Heart left ventricle (tissue), 16 donors: ENCODE measurements at places on chromosomes 1 and 21. TPM values are rescaled to one million over a fixed set of nuclear protein-coding genes. Genes with fewer than 3 reads are reported as not detected.
A peak's percentile ranks its signal among the peaks of the same experiment; 100 is the strongest.

SPRR2A gene
- not detected for total RNA-seq

KCNT2 gene
- 0.73 TPM for total RNA-seq

QSOX1 gene
- total RNA-seq: 239 TPM

GNG4 gene
- not detected for total RNA-seq

ATP1A2 gene
- total RNA-seq: 283 TPM

MLLT11 gene
- total RNA-seq: 27.8 TPM

CBS gene
- 3.5 TPM for total RNA-seq

PER3 gene
- 15.0 TPM for total RNA-seq

KCTD3 gene
- total RNA-seq: 13.2 TPM

TMEM200B gene
- 3.3 TPM for total RNA-seq

MEF2D gene
- 91.6 TPM for total RNA-seq

CIART gene
- 2.3 TPM for total RNA-seq

CFHR3 gene
- not detected for total RNA-seq

C1orf115 gene
- 11.3 TPM for total RNA-seq

HCRTR1 gene
- not detected for total RNA-seq

NKAIN1 gene
- total RNA-seq: not detected

- DNase-seq: no peak
Measured at GRCh38 chr1:105608713-105609112, 1447.8 kb upstream of the PRMT6 start.

GRCh38 chr1:94540440-94541245 lies 916 bp downstream of the F3 start:
- no peak for DNase-seq

DNA sequence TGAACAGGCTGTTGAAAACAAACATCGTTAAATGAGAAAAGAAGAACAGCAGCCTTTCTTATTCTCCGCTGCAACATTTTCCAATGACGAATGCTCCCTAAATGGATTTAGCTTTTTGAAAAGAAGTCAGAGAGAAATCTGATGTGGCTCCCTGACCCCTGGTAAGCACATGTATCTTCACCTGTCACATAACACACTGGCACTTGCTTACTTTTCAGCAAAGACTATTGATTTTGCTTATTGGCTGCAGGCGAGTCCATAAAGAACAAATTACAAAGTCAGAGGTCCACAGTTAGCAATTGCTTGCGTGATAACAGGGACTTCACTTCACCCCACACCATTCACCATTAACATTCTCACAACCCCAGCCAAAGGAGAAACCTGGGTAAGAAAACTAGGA lies 362.8 kb downstream of the GPATCH2 start:
- DNase-seq: no peak

DNA sequence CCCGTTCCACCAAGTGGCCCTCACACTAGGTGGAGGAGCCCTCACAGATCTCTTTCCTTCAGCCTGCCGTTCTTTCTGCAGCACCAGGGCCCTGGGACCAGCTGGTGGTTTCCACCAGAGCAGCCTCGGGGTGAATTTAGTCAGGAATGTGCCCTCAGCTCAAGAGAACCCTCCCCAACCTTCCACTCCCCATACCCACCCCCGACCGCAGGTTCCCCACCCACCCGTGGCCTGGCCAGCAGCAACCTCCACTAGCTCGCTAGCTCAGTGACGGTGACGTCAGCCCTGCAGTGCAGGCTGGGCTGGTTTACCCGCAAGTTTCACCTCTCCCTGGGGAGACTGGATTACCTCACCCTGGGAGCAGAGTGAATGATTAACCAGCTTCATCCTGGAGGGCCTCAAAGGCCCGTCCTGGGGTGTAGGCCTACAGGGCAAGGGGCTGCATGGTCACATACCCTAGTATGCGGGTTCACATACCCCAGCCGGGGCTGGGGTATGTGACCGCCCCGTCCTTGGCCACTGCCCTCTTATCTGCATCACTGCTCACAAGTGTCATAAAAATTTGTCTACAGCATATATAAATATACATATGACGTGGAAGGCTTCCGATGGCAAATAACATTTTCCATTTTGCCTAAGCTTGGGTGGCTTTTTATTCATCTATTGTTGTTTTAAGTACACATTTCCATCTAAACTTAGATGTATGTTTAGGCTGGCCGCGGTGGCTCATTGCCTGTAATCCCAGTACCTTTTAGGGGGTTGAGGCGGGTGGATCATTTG lies 24.5 kb downstream of the ELF3 start:
- DNase-seq: no peak

DNA sequence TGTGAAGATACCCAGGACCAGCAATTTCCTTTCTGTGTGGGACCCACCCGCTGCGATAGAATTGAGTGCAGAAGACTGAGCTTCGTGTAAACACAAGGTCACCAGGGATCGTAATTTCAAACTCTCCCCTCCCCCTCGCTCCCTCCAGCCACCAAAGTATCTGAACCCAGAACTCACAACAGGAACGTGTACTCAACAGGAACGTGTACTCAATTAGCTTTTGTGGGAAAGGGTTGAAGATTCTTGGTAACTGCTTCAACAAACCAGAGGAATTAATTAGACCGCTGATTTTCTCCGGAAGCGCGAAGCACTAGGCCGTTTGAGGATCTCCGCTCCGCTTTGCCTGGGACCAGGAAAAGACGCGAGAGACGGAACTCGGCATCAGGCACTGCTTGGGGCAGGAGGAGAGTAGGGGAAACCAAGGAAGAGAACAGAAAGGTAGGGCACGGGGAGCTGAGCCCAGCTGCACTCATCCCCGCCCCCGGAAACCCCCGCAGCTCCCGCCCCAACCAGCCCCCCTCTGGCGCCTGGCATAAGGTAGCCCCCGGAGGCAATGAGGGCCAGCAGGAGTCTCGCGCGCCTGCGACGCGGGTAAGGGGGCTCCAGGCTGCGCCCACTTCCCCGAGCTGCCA lies 453 bp downstream of the DRAM2 start:
- peak; percentile 39 for DNase-seq

DNA sequence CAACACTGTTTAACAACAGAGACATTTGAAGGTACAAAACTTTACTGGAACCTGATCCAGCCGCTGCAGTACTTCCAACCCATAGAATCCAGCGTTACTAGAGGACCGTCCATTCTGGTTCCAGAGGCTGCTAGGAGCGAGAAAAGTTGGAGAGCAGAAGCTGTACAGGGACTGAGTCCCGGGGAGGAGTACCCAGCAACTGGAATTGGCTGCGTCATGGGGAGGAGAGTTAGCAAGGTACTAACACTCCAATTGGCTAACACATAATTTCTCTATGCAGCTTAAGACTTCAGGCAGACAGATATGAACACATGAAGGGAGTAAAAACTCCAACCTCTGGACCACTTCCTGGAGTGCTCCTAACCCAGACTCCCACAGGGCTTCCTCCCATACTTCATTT lies 2.1 kb upstream of the QSOX1 start:
- DNase-seq: no peak

GRCh38 chr1:22447621-22448111 lies 4.0 kb upstream of the ZBTB40 start:
- no peak for DNase-seq

GRCh38 chr1:149896575-149896974 lies 2.8 kb upstream of the BOLA1 start:
- DNase-seq: no peak

DNA sequence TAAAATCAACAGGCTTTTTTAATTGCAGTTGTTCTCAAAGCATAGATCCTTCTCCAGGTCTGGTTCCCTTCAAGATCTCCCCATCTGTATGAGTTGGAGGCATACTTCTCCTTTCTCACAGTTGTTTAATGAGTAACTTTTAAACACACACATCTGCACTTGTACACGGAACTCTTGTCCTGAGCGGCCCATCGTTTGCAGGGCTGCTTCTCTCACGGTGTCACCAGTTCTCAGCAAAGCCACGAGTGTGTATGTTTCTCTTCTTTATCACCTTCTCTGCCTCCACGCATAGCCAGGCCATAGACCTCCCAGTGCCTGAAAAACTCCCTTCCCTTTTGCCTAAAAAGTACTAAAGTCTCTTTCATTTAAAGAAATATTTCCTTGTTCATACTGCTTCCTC lies 68.7 kb upstream of the ROR1 start:
- no peak for DNase-seq

DNA sequence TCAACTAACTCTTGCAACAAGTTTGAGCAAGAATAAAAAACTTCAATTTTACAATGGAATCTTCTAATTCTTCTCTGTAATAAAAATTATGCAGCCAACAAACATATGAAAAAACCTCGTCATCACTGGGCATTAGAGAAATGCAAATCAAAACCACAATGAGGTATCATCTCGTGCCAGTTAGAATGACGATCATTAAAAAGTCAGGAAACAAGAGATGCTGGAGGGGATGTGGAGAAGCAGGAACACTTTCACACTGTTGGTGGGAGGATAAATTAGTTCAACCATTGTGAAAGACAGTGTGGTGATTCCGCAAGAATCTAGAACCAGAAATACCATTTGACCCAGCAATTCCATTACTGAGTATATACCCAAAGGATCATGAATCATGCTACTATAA lies 327.5 kb upstream of the LYPLAL1 start:
- DNase-seq: no peak

DNA sequence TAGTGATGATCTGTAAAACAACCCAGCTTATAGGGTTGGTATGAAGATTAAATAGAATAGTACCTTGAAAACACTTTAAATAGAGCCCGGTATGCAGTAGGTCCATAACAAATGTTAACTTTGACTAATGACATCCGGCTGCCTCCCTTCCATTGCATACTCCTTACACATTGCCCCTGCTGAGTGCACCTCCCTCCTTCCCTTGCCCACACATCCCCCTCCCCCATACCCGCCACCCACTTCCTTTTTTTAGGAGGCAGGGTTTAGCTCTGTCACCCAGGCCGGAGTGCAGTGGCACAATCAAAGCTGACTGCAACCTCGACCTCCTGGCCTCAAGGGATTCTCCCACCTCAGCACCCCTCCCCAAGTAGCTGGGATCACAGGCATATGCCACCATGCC lies 24.4 kb upstream of the ZC3H12A start:
- DNase-seq: no peak

DNA sequence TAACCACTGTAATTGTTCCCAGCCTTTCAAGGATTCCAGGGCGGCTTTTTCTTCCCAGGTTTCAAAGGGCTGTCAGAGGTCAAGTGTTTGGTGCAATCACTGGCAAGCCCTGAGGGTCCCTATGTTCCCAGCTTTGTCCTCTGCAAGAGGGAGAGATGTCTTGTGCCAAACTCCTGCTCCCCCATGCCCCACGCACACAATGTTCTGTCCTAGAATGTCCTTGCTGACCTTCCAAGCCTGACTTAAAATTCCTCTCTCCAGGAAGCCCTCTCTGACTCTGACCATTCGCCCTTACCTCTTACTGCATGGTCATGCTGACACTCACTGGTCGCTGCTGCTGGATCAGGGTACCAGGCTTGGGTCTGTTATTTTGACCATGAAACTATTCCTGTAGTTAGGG lies 152.5 kb upstream of the KCND3 start:
- peak; percentile 66 for DNase-seq

- no peak for DNase-seq
Measured at GRCh38 chr1:185435696-185436379, 118.8 kb upstream of the IVNS1ABP start.

- DNase-seq: no peak
Measured at GRCh38 chr1:23116216-23116836, 52.3 kb downstream of the LUZP1 start.

DNA sequence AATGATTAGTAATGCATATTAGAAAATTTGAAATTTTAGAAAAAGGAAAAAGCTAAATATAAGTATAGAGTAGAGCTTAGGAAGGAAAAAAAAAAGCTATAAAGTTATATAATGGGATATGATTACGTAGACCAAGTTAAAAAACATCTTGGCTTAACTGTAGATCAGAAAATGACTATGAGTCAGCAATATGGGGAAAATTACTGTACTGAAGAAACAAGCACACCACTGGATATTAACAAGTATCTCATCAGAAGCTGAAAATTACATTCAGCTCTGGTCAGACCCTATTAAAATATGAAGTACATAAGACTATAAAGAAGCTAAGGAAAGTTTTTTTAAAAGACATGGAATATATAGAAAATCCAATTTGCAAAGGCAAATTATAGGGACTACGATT lies 19.5 kb downstream of the DNAJC8 start:
- no peak for DNase-seq

DNA sequence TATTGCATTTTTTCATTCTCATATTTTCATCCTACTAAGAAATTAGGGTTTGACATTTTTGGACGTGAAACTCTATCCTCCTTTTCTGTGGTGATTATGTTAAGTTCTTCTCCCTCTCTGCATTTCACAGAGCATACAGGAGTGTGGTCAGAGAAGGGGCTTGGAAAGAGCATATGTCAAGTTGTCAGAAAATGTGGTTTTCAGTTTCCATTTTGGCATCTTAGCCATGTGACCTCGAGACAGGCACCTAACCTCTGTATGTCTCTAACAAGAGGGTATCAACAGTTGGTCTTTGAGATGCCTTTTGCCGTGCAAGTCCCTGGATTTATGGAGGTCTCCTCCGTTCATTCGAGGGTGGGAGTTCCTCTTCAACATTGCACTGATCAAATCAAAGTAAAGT lies 140.7 kb downstream of the CYYR1 start:
- no peak for DNase-seq

- DNase-seq: no peak
Measured at GRCh38 chr1:214317734-214318133, 36.8 kb downstream of the SMYD2 start.

DNA sequence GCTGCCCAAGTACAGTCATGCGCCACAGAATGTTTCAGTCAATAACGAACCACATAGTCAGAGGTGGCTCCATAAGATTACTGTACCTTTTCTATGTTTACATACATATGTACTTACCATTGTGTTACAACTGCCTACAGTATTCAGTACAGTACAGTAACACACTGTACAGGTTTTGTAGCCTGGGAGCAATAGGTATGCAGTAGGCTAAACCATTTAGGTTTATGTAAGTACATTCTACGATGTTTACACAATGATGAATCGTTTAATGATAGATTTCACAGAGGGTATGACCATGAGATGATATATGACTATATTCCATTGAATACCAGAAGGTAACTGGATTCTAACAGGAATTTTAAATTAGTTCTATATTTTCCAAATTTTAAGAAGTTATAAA lies 10.5 kb downstream of the YY1AP1 start:
- DNase-seq: no peak

DNA sequence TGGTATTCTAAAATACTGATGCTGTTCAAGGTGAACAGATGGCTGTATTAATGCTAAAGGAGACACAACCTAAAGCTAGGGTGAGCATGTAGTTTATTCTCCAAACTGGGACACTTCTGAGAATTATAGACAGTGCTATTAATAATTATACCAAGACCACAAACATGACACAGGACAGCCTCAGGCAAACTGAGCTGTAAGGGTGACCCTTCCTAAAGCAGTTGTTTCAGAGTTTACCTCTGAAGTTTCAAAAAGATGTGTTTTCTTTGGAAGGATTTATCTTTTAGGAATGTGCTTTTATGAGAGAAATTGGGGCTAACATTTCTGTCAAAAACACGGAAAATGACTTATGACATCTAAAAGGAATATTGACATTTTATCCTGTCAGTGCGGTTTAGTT lies 68.8 kb downstream of the RPS6KC1 start:
- DNase-seq: no peak
